Trophoblast cell (in vitro differentiated cells and primary cell): ENCODE measurements at places on chromosomes 2 and 18.

DNA sequence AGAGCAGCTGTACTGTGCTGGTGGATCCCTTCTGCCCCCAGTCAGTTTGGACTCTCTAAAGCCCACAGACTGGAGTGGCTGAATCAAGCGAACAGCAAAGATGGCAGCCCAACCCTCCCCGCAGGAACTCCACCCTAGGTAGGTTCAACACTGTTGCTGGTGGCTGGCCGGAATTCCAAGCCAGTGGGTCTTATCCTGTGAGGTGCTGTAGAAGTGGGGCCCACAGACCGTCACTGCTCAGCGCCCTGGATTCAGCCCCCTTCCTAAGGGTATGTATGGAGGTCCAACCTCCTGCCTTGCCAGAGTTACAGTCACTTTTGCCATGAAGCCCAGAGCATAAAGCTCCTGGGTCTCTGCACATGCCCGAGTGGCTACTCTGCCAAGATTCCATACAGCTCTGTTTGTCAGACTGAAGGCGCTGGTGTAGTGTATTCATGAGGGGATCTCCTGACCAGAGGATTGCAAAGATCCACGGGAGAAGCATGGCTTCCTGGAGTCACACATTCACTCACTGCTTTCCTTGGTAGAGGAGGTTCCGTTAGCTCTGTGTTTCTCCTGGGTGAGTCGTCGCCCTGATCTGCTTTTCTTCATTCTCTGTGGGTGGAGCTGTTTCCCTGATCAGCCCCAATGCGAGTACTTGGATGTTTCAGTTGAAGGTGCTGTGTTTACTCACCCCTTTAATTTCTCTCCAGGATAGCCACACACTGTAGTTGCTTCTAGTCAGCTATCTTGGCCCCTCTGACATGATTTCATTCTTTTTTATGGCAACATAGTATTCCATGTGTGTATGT lies 293.6 kb upstream of the THUMPD2 start:
- no peak for DNase-seq

- no peak for DNase-seq
Measured at GRCh38 chr2:193847130-193847529, 1652.4 kb upstream of the TMEFF2 start.

DNA sequence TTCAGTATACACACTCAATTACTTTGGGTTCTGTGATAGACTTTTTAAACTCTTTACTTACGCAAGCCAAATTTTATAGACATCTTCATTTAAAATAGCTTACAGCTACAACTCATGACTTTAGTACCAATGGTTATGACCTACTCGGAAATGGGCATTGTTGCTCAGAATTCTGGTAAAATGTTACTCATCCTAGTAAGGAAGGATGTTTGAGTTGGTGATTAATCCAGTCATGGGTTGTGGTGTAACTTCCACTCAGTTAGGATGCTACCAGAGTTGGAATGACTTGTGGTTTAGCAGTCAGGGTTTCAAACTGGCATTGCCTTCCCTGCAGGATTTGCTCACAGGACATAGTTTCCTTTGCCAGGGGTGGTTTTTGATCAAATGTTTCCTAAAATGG lies 7.4 kb upstream of the NPC1 start:
- DNase-seq, result peak; percentile 30

- DNase-seq, result no peak
Measured at GRCh38 chr2:1838426-1838825, 94.1 kb upstream of the PXDN start.

GRCh38 chr2:20218331-20219320 lies 6.3 kb downstream of the SDC1 start:
- no peak for DNase-seq

DNA sequence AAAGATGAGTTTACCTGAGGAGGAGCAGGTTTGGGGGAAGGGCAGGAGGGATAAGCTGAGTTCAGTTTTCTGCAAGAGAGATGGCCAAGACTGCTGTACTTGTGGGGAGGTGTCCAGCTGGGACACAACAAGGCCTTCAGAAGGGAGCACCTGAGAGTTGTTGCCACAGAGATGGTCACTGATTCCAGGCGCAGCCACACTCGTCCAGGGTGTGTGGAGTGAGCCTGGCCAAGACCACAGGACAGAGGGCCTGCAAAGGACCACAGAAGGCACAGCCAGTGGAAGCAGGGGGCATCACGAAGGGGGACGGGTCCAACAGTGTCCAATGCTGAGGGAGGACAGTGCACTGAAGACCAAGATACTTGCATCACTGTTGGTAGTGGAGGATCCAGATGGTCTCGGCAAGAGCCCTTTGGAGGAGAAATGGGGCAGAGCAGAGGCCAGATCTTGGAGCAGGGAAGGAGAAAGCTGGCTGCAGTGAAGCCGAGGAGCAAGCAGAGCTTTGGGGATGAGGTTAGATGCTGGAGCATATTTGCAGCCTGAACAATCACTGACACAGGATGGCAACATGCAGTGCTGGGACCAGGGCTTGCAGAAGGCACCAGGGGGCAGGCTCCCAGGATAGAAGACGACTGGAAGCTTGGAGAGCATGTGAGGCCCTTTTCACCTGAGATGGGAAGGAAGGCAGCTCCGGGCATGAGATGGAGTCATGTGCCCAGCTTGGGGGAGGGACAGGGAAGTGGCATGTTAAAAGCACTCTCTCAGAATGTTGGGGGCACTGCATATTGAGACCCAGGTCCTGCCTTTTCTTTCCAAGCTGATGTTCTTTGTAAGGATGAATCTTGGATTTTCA lies 214.0 kb downstream of the CYP26B1 start:
- peak; percentile 38 for DNase-seq

DNA sequence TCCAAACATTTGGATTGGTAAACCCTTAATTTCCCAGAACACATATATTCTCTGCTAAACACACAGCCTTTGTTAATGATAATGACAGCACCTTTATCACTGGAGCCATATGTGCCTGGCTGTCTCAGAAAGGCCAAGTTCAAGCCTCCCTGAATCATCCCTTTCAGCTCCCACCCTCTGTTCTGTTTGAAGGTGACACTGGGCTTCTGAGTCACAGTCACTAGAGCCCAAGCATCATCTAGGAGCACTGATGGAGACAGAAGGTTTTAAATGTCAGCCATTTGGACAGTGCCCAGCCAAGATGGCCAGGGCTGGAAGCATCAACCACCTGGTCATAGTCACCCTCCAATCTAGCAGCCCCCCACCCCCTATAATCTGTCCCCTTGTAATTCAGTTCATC lies 80.6 kb downstream of the NRP2 start:
- DNase-seq, result peak; percentile 5

GRCh38 chr2:101418460-101419095 lies 31.3 kb upstream of the CREG2 start:
- no peak for DNase-seq

- DNase-seq, result no peak
Measured at GRCh38 chr2:205721057-205721449, 38.8 kb downstream of the NRP2 start.

DNA sequence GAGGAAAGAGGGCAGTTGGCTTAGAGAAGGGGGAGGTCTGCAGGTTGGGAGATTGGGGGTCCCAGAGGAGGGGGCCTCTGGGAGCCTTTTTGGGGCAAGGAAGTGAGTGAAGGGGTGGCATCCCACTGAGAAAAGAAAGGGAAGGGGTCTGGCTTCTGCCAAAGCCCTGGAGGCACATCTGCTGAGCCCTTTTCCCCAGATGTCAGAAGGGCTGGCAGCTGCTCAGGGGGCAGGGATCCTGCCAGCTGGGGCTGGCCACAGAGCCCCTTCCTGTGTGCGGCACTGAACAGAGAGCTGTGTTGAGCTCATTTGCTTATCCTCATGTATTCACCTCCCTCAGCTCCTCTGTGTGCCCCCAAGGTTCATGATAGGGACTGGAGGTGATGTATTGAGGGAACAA lies 54.5 kb downstream of the APOB start:
- no peak for DNase-seq

GRCh38 chr2:176854062-176854461 lies 358.5 kb upstream of the HNRNPA3 start:
- no peak for DNase-seq

DNA sequence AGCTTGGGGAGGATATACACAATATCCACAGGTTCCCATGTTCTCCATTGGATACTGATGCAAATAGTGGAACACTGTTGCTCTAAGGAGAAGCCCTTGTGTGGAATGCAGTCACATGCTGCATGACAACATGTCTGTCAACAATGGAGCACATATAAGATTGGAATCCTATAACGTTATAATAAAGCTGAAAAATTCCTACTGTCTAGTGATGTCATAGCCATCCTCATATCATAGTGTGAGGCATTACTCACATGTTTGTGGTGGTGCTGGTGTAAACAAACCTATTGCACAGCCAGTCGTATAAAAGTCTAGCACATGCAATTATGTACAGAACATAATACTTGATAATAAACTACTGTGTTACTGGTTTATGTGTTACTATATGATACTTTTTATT lies 394.7 kb downstream of the FBXO15 start:
- no peak for DNase-seq

DNA sequence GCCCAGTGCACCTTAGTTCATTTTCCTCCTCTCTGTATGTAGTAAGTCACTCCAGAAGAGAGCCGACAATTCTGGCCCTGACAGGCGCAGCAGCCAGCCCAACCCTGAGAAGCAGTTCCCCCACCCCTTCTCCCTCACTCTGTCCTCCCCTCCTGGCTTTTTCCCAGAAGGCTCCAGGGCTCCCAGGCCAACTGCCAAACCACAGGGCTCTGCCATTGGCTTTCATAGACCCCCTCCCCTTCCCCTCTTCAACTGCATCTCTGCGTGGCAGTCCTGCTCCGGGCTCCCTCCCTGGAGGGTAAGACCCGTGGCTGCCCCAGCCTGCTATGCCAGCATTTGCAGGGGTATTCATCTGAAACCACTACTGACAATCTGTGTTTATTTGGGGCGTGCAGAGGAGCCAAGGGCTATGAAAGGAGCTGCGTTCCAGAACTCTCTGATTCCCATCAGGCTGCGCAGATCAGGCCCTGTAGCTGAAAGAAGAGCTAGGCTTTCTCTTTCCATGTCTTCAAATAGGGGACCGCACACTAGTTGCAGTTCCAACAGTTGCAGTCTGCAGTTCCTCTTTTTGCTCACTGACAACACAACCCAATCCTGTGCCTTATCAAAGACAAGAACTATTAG lies 388.6 kb upstream of the TNP1 start:
- no peak for DNase-seq

GRCh38 chr2:33219850-33220275 lies 256.6 kb upstream of the RASGRP3 start:
- DNase-seq, result peak; percentile 72

GRCh38 chr2:215003001-215003400 lies 135.4 kb downstream of the ABCA12 start:
- no peak for DNase-seq

GRCh38 chr18:24108641-24109040 lies 30.2 kb upstream of the CABYR start:
- peak; percentile 1 for DNase-seq

GRCh38 chr2:26054598-26055348 lies 20.9 kb downstream of the RAB10 start:
- DNase-seq, result no peak

DNA sequence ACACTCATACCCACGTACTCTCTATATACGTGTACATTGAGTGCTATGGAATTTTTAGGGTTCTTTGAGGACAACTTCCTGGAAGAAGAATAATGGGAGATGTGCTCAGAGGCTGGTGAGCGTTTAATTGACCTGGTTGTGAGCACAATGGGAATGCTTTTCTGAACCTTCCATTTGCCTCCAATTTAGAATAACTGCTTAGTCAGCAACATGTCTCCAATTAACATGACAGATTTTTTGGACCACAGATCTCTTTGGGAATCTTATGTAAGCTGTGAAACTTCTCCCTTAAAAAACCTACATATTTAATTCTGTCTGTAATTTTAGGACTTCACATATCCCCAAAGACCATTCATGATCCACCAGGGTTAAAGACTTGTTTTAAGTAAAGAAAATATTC lies 166.7 kb upstream of the TNP1 start:
- DNase-seq, result no peak

GRCh38 chr2:61785583-61785982 lies 68.3 kb downstream of the FAM161A start:
- no peak for DNase-seq

- DNase-seq, result no peak
Measured at GRCh38 chr2:61377046-61377445, 93.8 kb downstream of the USP34 start.
